ENCODE measurements at places on chromosomes 6 and 20.

- no peak for DNase-seq
Measured at GRCh38 chr6:52610745-52611355, 34.0 kb upstream of the TRAM2 start.

DNA sequence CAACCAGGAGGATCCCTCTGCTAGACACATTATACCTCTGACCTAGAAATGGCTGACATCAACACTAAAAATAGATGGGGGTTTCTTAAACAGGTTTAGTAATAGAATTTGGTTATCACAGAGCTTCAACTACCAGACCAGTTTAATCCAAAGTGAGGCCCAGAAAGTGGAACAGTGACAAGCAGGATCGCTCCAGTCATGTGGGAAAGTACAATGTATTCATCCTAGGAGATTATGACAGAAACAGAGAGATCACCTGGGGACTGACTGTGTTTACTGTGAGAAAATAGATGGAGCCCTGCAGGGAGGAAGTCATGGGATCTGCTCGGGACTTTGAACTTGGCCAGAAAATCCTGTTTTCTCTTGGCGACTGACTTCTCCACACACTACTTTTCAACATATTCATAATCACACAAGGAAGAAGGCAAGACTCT is 238.7 kb upstream of the SOX4 start:
- peak; percentile 45 for DNase-seq

- DNase-seq, result no peak
Measured at GRCh38 chr6:37432590-37432915, 468 bp upstream of the CMTR1 start.

DNA sequence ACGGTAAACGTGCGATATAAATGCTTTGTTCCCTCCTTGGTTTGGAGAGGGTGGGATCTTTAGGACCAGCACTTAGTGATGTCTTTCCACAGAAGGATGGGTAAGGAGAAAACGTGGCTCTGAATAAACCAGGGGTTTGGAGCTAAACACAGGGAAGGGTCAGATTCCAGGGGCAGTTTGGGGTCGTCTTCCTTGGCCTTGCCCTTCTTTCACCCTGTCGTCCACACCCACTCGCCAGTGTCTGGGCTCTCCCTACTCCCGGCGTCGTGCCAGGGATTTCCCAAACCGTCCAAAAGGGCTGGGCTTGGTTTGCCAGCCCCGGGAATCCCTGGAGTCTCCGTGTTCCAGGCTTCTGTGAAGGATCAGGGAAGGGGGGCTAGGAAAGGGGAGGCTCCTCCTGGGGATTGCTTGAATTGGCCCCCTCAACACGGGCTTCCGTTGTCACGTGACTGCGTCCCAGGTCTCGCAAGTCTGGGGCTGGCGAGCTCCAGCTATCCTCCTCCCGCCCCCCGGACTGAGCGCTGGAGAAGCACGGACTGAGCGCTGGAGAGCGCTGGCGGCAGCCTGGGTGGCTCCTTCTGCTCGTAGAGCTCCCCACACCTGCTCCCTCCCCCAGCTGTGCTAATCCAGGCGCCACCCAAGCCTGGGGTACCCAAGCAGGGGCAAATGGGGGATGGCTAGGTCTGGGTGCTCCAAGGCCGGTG is 9.4 kb upstream of the ARMC12 start:
- peak; percentile 82 for DNase-seq

GRCh38 chr6:19771753-19772336 is 65.3 kb upstream of the ID4 start:
- peak; percentile 28 for DNase-seq
